ENCODE measurements at places on chromosomes 3 and 15.

DNA sequence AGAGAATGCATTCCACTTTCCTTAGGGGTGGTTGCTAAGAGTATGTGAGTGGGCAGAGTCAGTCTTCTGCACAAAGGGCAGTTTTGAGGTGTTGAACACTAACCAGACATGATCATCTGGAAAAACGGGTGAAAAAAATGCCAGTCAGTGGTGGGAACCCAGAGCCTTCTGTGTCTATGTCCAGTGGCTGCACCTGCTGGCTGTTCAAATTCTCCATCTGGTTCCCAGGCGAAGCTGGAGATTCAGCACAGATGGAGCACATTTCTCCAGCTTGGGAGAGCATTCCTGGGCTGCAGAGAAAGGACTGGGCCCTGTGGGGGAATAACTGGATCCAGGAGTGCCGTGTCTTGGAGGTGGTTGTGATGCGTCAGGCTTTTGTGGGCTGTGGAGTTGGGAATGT is 74.1 kb downstream of the TRAK1 start:
- DNase-seq = no peak

DNA sequence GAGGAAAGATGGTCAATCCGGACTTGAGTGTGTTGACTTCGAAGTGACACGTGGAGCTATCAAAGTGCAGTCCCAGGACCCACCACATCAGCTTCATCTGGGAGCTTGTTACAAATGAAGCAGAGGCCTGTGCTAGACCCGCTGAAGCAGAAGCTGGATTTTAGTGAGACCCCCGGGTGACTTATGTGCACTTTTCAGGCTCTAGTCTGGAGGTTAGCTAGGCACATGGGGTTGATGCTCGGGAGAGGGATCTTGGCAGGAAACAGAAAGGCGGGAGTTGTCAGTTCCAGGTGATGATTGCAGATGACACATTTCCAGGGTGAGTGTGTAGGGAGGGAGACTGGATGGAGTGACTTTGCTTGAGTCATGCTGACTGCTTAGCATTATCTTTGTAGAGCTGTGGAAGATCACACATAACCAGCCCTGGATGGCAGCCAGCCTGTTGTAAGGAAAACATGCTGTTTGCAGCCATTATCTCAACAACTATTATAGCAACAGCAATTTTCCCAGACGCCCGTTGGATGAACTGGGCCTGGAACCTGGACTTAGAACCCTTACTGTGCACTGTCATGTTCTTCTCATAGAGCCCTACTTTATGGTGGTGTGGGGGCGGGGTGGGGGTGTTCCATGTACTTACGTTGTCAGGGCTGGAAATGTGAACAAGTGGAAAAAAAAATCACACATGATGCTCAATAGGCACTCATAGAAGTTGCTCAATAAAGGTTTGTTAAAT is 122.4 kb downstream of the THSD4 start:
- no peak for DNase-seq

DNA sequence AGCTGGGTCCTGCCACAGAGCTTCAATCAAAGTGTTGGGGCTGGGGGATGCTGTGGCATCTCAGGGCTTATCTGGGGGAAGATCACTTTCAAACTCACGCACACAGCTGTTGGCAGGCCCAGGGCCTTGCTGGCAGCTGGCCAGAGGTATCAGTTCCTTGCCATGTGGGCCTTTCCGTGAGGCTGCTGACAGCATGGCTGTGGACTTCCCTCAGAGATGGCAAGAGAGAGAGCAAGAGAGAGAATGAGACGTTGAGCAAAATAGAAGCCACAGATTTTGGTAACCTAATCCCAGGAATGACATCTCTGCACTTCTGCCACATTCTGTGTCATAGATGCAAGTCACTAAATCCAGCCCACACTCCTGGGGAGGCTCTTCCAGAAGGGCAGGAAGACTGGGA is 91.0 kb downstream of the TPRG1 start:
- DNase-seq = peak; percentile 19

DNA sequence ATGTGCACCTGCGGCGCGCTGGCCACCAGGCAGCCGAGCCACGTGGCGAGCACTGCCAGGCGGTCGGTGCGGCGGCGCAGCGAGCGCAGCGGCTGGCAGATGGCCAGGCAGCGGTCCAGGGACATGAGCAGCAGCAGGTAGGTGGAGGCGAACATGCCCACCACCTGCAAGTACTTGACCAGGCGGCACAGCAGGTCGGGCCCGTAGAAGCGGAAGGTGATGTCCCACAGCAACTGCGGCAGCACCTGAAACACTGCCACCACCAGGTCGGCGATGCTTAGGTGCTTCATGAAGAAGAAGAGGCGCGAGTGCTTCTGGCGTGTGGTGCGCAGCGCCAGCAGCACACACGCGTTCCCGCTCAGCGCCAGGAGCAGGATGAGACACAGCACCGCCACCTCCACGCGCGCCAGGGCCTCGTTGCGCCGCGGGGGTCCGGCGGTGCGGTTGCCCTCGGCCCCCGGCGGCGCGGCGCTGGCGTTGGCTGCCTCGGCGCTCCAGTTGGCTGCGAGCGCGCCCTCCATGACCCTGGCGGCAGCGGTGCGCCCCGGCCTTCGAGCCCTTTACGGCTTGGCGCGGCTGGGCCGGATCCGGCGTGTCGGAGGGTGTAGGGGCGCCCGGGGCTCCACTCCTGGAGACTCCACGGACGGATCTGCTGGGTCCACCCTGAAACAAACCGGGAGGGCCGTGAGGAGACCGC is 1.6 kb downstream of the OXTR start:
- peak; percentile 32 for DNase-seq

- DNase-seq = no peak
These were observed 36.2 kb downstream of the RASGRF1 start for GRCh38 chr15:79054350-79054749.

DNA sequence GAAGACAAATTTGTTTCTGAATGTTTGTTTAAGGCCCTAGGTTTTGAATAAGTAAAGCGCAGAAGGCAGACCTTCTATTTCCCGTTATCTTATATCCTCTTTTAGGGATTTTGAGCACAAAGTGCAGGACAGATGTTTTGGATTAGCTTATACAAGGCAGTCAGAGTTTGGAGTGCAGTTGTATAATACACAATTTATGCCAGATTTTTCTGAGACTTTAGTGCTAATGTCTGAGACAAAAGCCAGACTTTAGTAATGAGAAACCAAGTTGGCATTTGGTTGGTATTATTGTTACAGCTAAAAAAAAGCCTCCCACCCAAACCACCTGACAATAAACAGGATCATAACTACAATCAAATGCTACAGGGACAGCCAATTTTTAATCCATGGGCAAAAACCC is 309.9 kb upstream of the SATB1 start:
- no peak for DNase-seq

- peak; percentile 8 for DNase-seq
These were observed 189.8 kb downstream of the SLCO3A1 start for GRCh38 chr15:92043283-92043682.

DNA sequence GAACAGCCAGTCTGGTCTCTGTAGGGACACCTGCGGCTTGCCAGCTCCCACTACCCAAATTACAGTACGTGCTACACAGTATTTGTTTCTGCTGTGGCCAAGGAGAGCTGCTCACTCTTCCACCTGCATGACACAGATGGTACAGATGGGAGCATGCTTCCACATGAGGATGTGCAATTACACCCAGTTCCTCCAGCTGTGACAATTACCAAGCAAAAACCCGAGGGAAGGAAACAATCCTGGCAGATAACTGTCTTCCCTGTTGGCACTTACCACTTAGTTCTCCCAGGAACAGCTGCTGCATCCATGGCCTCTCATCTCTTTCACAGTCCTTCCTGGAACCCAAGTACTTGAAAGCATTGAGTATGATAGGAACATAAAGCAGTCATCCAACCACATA is 34.4 kb downstream of the DET1 start:
- no peak for DNase-seq

DNA sequence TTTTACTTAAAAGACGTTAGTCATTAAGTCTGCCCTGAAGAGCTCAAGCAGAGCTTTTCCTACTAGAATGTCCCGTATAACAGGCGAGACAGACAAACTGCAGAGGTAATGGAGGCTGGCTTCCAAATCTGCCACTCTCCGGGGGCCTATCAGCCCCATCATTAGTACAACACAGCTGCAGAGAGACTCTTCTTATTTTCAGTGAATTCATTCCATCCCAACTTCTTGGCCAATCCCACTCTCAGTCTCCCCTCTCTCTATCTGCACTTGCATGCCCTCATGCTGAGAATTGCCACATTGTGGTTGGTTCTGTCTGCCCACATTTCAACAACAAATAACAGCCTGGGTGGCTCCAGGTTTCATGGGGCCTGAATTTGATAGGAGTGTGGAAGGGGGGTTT is 412.7 kb downstream of the ERC2 start:
- DNase-seq = no peak

GRCh38 chr3:65276551-65276950 is 588.8 kb upstream of the ADAMTS9 start:
- no peak for DNase-seq

DNA sequence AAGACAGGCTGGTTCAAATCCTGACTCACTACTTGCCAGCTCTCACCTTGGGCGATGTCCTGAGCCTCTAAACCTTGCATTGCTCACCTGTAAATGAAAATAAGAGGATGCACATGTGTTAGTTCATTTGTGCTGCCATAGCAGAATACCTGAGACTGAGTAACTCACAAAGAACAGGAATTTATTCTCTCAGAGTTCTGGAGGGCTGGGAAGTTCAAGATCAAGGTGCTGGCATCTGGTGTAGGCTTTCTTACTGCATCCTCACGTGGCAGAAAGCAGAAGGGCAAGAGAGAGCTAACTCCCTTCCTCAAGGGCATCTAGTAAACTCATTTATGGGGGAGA is 222.7 kb downstream of the MTHFS start:
- DNase-seq = no peak

GRCh38 chr3:71582036-71582611 is 1.4 kb downstream of the FOXP1 start:
- peak; percentile 16 for DNase-seq

DNA sequence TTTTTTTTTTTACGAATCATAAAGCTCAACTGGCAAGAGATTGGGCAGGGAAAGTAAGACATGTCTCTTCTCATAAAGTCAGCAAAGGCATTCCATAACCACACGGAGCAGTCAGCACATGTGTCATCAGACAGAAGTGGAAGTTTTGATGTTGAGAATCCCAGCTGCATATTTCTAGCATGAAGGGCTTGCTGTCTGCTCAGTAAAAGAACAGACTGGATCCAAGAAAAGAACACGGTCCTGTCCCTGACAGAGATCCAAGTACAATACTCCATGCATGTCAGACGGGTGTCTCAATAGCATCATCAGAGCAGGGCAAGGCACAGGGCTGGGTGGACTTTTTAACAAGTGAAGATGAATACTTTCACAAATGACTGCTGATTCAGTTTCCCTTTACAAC is 38.2 kb downstream of the ABI3BP start:
- no peak for DNase-seq

GRCh38 chr15:66876731-66877476 is 174.9 kb downstream of the SMAD6 start:
- no peak for DNase-seq

- DNase-seq = no peak
These were observed 3.3 kb downstream of the CHRD start for GRCh38 chr3:184383033-184383740.

DNA sequence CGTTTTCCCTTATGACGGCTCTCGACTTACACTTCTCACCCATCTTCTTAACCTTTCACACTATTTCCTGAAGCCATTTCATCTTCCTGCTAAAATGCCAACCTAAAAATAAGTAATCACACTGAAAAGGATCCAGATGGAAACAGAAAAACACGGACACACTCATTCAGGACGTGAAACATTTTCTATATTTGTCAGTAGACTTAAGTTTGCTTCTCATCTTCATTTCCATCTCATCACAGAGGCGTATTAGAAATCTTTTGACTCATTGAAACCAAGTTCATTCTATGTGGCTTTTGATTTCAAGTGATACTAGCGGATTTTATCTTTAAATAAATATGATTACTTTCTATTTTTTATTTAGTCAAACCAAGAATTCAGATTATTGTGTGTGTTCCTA is 27.4 kb upstream of the DLG1 start:
- DNase-seq = no peak

DNA sequence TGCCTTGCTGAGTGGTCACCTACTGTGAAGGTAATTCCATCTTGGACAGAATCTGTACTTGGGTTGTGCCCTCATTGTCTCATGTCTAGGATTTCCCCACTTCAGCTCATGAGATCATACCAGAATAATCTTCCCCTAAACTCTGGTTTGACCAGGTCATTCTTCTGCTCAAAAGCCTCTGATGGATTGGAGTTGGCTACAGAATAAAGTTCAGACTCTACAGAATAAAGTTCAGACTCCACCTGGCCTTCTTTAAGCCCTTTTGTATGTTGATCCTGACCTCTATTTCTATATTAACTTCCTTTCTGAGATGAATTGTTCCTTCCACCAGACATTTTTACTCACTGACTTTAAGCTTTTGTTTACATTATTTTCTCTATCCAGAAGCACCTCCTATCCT is 6.4 kb upstream of the GLCE start:
- DNase-seq = no peak

DNA sequence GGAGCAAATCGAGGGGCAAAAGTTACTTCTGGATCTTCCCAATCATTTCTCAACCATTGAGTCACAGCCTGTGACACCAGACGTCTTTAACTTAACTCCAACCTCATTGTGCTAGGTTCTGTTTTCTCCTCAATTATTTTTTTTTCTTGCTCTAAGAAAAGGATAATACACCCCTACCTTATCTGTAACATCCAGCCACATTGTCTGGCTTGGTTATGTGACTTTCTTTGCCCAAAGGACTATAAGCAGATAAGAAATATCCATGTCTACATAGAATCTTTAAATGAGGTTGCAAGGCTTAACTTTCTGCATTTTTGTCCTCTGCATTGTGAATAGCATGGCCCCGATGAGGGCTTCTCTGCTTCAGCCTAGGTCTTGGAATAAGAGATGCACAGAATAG is 782.4 kb upstream of the CFAP20DC start:
- no peak for DNase-seq

DNA sequence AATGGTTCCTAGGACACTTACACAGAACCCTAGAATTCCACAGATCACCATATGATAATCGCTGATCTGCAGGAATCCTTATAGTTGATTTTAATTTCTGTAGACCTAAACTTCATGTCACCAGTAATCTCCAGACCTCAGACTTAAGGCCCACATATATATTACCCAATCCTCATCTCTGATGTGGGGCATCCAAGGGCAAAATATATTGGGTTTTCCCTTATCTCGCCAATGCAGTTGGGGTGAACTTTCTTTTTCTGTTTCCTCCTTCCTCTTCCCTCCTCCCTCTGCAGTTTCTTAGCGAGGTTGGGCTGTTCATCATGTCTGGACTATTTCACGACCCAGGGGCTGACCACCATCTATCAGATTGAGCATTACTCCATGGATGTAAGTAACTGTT is 230.2 kb downstream of the P3H2 start:
- no peak for DNase-seq

DNA sequence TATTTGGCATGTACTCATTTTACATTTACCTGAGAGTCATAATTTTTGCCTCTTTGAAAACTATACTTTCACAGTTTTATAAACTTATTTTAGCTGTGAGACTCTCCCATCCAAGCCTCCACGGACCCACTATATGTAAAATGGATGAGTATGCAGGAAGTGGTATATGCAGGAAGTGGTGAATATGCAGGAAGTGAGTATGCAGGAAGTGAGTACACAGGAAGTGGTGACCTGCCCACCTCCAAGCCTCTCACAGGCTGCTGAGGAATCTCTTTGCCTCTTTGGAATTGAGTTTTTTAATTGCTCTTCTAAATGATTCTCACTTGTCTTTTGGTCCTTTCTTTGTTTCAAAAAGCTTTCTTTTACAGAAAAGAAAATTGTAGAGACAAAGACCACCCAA is 85.2 kb downstream of the KBTBD8 start:
- DNase-seq = no peak

Data from NCI-H510A treated with DMSO at 0.1 percent for 48 hours (cell line).